ENCODE measurements at places on chromosomes 3 and 15.

- H3K27me3 ChIP-seq = no peaks in the 10 kb centered on the region
- no peak overlapping the region for H3K27ac ChIP-seq
- H3K4me1 ChIP-seq = no peaks in the 10 kb centered on the region
Observed at GRCh38 chr3:115980709-115981108, 357.4 kb downstream of the GAP43 start.

GRCh38 chr3:115999001-115999585, 375.8 kb downstream of the GAP43 start:
- DNase-seq = no peak
- no peaks in the 10 kb centered on the region for H3K27me3 ChIP-seq
- H3K27ac ChIP-seq = no peak overlapping the region
- H3K36me3 ChIP-seq = no peaks in the 10 kb centered on the region
- H3K4me3 ChIP-seq = no peak overlapping the region

GRCh38 chr3:127307916-127308315, 20.1 kb upstream of the PRR20G start:
- H3K4me1 ChIP-seq = no peaks in the 10 kb centered on the region
- H3K27me3 ChIP-seq = no peaks in the 10 kb centered on the region
- no peaks in the 10 kb centered on the region for H3K36me3 ChIP-seq
- no peak for DNase-seq
- H3K4me3 ChIP-seq = no peak overlapping the region

DNA sequence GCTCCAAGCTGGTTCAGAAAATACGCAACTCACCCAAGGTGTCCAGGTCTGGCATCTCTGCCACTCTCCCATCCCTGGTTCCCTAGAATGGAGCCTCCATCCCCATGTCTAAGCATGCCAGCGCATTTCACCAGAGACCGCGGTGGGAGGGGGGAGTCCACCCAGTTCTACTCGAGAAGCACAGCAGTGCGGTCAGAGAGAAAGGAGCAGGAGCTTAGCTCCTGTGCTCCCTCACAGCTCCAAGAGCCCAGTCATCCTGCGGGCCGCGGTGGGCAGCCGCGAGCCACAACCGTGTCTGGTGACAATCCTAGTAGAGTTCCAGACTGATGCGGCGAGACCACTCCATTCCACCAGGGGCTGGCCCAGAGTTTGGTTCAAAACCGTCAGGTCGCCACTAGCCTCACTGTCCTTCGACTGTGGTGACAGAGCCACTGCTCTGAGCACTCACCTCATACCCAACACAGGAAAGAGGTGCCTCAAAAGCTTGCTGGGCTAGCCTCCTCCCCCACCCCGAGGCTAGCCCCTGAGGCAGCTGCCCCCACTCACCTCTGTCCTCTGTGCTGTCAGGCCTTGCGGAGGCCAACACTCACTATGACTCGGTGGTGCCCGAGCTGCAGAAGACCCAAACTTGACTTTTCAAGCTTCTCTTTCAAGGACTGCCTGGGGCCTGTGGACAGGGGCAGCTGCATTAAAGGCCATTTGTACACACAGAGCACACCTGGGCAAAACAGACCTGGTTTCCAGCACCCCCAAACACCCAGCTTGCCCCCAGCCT, 185.4 kb downstream of the XXYLT1 start:
- no peak overlapping the region for H3K27ac ChIP-seq
- H3K27me3 ChIP-seq = no peaks in the 10 kb centered on the region
- no peak overlapping the region for H3K4me3 ChIP-seq

- H3K4me1 ChIP-seq = peaks cover 9% of the 10 kb centered on the region
- DNase-seq = no peak
- H3K4me3 ChIP-seq = no peak overlapping the region
- no peaks in the 10 kb centered on the region for H3K27me3 ChIP-seq
Observed at GRCh38 chr3:188712991-188713390, 458.8 kb upstream of the TPRG1 start.

- H3K27ac ChIP-seq = no peak overlapping the region
- no peak for DNase-seq
- no peaks in the 10 kb centered on the region for H3K36me3 ChIP-seq
- H3K4me3 ChIP-seq = no peak overlapping the region
- H3K4me1 ChIP-seq = peaks cover 2% of the 10 kb centered on the region
Observed at GRCh38 chr3:197000211-197000610, 29.4 kb downstream of the MELTF start.

DNA sequence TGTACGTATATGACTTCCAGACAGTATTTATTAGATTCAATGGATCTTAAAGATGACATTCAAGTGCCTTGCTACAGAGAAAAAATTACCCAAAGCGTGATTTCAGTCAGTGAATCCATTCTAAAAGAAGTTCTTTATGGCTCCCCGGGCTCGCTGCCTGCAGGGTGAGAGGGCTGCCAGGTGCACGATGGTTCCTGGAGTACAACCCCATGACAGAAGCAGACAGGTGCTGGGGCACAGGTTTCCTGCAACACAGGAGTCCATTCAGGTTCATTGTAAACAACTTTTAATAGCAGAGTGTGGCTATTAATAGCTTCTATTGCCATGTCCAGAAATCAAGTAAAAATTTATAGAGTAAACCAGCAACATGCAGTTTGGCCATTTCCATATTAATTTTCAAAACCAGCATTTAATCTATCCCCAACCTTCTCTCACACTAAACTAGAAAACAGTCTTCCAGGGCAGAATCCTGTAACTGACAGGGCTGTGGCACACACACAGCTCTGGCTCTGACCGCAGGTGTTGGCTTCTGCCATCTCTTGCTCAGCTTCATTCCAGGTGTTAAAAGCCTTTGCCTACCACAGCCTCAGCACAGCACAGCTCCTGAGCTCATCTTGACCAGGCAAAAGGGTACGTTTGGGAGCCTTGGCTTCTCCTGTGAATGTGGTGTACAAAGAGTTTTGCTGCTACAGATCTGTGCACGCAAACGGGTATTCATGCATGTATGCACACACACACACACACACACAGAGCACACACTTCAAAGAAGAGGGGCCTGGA, 185.9 kb downstream of the MEX3B start:
- H3K4me3 ChIP-seq = no peak overlapping the region
- no peaks in the 10 kb centered on the region for H3K36me3 ChIP-seq
- no peaks in the 10 kb centered on the region for H3K27me3 ChIP-seq
- DNase-seq = no peak
- H3K4me1 ChIP-seq = no peaks in the 10 kb centered on the region
- H3K27ac ChIP-seq = no peak overlapping the region

DNA sequence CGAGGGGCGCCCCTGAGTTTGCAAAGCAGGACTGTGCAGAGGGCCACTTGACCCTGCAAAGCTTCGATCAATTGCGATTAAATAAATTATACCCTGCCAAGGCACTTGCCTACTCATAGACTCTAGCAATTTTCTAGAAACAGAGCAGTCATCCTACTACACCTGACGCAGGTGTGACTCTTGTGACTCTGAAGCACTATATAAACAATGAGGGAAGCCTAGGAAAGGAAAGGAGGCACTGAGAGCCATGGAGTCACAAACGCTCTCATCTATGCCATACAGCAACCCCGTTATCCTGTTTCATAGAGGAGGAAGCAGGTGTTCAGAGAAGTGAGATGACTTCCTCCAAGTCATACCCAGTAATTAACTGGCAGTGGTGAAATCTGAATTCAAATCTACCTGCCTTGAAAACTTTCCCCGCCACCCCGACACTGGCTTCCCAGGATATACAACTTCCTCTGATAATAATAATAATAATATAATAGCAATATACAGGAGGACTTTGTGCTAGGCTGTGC, 14.4 kb downstream of the ARHGEF3 start:
- DNase-seq = no peak
- H3K27me3 ChIP-seq = no peaks in the 10 kb centered on the region
- H3K36me3 ChIP-seq = no peaks in the 10 kb centered on the region
- H3K4me1 ChIP-seq = peaks cover 65% of the 10 kb centered on the region
- H3K4me3 ChIP-seq = no peak overlapping the region

GRCh38 chr3:183439515-183439914, 11.1 kb upstream of the MCF2L2 start:
- H3K4me1 ChIP-seq = no peaks in the 10 kb centered on the region
- H3K27me3 ChIP-seq = no peaks in the 10 kb centered on the region
- no peak for DNase-seq
- no peak overlapping the region for H3K4me3 ChIP-seq

- no peaks in the 10 kb centered on the region for H3K27me3 ChIP-seq
- H3K4me3 ChIP-seq = no peak overlapping the region
- H3K27ac ChIP-seq = no peak overlapping the region
- H3K36me3 ChIP-seq = no peaks in the 10 kb centered on the region
- no peak for DNase-seq
- no peaks in the 10 kb centered on the region for H3K4me1 ChIP-seq
Observed at GRCh38 chr15:40479024-40479423, 8.2 kb downstream of the CHST14 start.

- H3K36me3 ChIP-seq = no peaks in the 10 kb centered on the region
- no peak overlapping the region for H3K27ac ChIP-seq
- no peaks in the 10 kb centered on the region for H3K4me1 ChIP-seq
- DNase-seq = no peak
- H3K27me3 ChIP-seq = no peaks in the 10 kb centered on the region
Observed at GRCh38 chr3:167772992-167773391, 37.5 kb downstream of the SERPINI1 start.

GRCh38 chr3:192639987-192640386, 87.4 kb downstream of the FGF12 start:
- no peak overlapping the region for H3K4me3 ChIP-seq
- H3K27me3 ChIP-seq = no peaks in the 10 kb centered on the region
- H3K27ac ChIP-seq = no peak overlapping the region
- H3K36me3 ChIP-seq = no peaks in the 10 kb centered on the region

DNA sequence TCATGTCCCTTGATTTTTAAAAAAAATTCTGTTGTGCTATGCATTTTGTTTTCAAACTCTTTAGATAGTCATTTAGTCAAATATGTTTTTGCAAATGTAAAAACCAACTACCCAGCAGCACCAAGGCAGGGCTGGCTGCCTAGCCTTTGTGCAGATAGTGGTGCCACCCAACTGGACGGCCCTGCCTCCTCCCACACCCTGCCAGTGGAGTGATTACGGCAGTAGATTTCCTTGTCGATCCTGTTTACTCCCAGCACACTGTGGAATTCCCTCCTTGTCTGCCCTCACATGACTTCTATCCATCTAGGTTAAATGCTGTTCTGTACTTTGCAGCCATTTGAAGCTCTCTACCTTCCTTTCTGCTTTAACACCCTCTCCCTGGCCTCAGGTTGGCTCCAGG, 79.4 kb upstream of the PLXNA1 start:
- H3K27ac ChIP-seq = no peak overlapping the region
- H3K4me3 ChIP-seq = no peak overlapping the region
- no peak for DNase-seq
- H3K4me1 ChIP-seq = no peaks in the 10 kb centered on the region
- no peaks in the 10 kb centered on the region for H3K36me3 ChIP-seq

DNA sequence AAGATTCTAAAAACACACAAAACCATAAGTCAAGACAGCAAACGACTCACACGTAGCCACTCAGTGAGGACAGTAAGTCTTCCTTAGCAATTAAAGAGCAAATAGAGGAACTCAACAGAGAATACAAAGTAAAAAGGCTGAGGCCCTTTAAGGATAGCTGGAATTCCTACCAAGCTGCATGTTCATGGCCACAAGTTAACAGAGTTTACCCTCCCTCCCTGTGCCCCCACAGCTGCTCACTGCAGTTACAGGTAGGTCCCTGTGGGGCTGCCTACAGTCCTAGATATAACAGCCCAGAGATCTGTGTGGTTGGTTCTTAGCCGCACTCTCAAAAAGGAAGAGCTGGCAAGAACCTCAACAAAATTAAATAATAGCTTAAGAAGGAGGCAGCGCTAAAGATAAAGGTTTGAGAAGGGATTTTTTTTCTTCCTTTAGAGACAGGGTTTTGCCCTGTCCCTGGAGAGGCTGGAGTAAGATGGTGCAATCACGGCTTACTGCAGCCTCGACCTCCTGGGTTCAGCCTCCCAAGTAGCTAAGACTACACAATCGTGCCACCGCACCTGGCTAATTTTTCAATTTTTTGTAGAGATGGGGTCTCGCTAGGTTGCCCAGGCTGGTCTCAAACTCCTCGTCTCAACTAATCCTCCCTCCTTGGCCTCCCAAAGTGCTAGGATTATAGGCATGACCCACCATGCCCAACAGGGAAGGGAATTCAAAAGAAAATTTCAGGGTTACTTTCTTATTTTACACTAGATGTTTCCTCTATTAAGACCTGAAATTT, 19.3 kb downstream of the SFMBT1 start:
- no peaks in the 10 kb centered on the region for H3K4me1 ChIP-seq
- H3K27ac ChIP-seq = no peak overlapping the region
- no peaks in the 10 kb centered on the region for H3K27me3 ChIP-seq
- H3K36me3 ChIP-seq = no peaks in the 10 kb centered on the region

GRCh38 chr3:27728195-27729087, 6.3 kb upstream of the EOMES start:
- H3K27ac ChIP-seq = no peak overlapping the region
- no peak for DNase-seq
- peaks cover 8% of the 10 kb centered on the region for H3K27me3 ChIP-seq
- H3K4me3 ChIP-seq = no peak overlapping the region

GRCh38 chr3:31406896-31407295, 125.8 kb upstream of the STT3B start:
- no peaks in the 10 kb centered on the region for H3K36me3 ChIP-seq
- no peak overlapping the region for H3K4me3 ChIP-seq
- no peaks in the 10 kb centered on the region for H3K4me1 ChIP-seq
- H3K27me3 ChIP-seq = no peaks in the 10 kb centered on the region
- no peak overlapping the region for H3K27ac ChIP-seq
- no peak for DNase-seq

- H3K27me3 ChIP-seq = no peaks in the 10 kb centered on the region
- no peak overlapping the region for H3K27ac ChIP-seq
- no peaks in the 10 kb centered on the region for H3K4me1 ChIP-seq
- no peak overlapping the region for H3K4me3 ChIP-seq
- no peak for DNase-seq
Observed at GRCh38 chr15:75034615-75035014, 11.2 kb downstream of the PPCDC start.

- H3K27ac ChIP-seq = peak overlapping the region; percentile 79
- peak; percentile 73 for DNase-seq
- H3K36me3 ChIP-seq = no peaks in the 10 kb centered on the region
- peaks cover 20% of the 10 kb centered on the region for H3K4me1 ChIP-seq
- no peak overlapping the region for H3K4me3 ChIP-seq
Observed at GRCh38 chr3:61894988-61895935, 333.9 kb downstream of the PTPRG start.

GRCh38 chr15:41790756-41791546, 16.7 kb downstream of the MAPKBP1 start:
- H3K27me3 ChIP-seq = no peaks in the 10 kb centered on the region
- peak overlapping the region; percentile 89 for H3K27ac ChIP-seq
- peaks cover 20% of the 10 kb centered on the region for H3K4me1 ChIP-seq
- peak; percentile 26 for DNase-seq
- H3K36me3 ChIP-seq = no peaks in the 10 kb centered on the region

GRCh38 chr15:90787881-90788280, 70.7 kb downstream of the BLM start:
- no peak overlapping the region for H3K4me3 ChIP-seq
- no peaks in the 10 kb centered on the region for H3K4me1 ChIP-seq
- H3K27ac ChIP-seq = no peak overlapping the region
- H3K27me3 ChIP-seq = no peaks in the 10 kb centered on the region

DNA sequence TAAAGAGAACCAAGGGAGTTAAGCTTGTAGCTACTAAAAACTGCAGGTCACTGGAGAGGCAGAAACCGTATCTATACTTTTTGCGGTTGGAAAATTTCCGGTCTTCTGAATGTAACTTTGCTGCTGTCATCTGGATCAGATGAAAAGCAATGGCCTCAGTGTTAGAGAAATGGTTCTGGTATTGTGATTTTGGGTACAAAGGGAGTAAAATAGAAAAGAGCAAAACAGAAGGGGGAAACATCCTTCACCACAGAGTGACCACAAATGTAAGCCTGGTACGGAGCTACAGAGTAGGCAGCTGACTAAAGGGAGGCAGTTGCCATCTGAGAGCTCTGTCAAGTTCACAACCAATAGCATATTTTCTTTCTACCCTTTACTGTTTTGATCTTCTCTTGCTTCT, 5.6 kb downstream of the CD96 start:
- no peaks in the 10 kb centered on the region for H3K36me3 ChIP-seq
- H3K27me3 ChIP-seq = no peaks in the 10 kb centered on the region
- no peak overlapping the region for H3K4me3 ChIP-seq
- no peak for DNase-seq

Data from lung (tissue), 17 donors.